Tibial nerve (tissue), 4 donors: ENCODE measurements at places on chromosomes 1 and 21. TPM values are rescaled to one million over a fixed set of nuclear protein-coding genes. Genes with fewer than 3 reads are reported as not detected.

DNA sequence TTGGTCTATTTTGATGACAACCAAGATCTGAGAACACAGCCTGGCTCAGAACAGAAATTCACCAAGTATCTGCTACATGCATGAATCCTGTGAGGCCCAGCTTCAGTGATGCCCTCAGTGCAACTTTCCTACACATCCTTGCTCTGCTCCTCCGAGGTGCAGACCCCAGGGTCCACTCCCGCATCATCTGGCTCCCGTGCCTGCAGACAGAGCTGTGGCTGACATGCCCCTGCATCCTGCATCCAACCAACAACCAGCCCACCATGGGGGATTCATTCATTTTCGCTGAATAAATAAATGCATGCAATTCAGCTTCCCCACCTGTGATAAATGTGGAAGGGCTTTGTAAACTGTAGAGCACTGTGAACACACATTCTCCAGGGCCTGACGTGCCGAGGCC is 112.3 kb downstream of the GLIS1 start:
- no peaks in the 10 kb centered on the region for H3K27me3 ChIP-seq
- no peaks in the 10 kb centered on the region for H3K36me3 ChIP-seq
- no peak for DNase-seq
- H3K4me3 ChIP-seq = no peak overlapping the region
- H3K27ac ChIP-seq = no peak overlapping the region
- H3K4me1 ChIP-seq = no peaks in the 10 kb centered on the region

- H3K36me3 ChIP-seq = no peaks in the 10 kb centered on the region
- no peak for DNase-seq
- H3K4me3 ChIP-seq = no peak overlapping the region
- H3K4me1 ChIP-seq = no peaks in the 10 kb centered on the region
- no peak overlapping the region for H3K27ac ChIP-seq
- no peaks in the 10 kb centered on the region for H3K27me3 ChIP-seq
Observed at GRCh38 chr1:99540744-99541143, 105.2 kb upstream of the PALMD start.

DNA sequence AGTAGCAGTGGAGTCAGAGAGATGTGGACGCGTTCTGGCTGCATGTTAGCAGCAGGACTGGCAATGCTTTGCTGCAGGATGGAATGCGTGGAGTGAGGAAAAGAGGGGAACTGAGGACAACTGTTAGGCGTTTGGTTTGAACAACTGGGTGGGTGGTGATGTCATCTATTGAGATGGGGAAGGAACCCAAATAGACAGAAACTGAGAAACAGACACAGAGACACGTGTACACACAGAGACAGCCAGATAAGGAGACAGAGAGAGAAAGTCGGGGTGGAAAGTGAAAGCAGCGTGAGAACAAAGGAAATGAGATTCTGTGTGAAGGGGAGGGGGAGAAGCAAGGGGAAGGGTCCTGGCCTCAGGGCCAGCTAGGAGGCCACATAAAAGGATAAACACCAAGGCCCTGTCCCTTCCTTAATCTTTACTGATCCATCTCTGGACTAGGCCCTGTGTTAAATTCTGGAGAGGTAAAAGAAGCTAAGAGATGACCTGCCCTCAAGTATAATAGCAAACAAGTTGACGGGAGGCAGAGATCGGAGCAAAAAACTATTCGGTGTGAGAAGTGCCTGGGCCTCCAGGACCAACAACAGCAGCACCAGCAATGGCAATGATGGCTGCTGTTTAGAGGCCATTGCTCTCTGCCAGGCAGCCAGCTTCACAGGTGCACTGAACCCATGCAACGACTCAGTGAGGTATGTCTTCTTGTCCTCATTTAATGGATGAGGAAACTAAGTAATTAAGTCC is 31.6 kb downstream of the VWA5B1 start:
- peaks cover 12% of the 10 kb centered on the region for H3K27me3 ChIP-seq
- H3K4me3 ChIP-seq = no peak overlapping the region
- DNase-seq = no peak
- no peaks in the 10 kb centered on the region for H3K4me1 ChIP-seq
- no peak overlapping the region for H3K27ac ChIP-seq

OR6K2 gene
- not detected for total RNA-seq

DNA sequence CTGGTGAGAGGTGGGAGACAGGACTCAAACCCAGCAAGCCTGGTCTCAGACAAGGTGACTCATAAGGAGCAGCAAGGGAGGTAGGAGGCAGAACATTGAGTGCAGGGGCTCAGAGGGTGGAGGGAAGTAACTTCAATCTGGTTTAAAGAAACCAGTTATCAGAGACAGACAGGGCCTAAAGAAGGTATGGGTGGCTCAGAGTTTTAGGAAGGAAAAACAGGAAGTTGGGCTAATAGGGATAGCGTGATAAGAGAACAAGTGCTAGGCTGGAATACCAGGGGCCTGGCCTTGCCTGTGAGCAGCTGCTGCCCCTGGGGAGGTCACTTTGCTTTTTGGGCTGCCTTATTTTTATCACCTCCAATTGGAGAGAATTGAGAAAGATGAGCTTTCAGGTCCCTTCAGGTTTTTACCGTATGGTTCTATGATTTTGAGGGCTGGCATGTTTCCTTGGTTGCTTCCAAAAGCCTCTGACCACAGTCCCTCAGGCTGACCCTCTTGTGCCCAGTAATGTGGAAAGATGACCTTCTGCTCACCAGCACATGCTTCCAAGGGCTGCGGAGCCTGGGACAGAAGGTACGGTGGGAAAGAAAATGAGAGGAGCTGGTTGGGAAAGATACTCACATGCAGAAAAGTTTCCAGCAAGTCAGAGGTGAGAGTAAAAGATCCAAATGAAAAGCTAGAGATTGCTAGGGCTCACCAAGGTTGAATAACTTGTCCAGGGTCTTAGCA is 77.0 kb downstream of the DDR2 start:
- no peak overlapping the region for H3K27ac ChIP-seq
- H3K36me3 ChIP-seq = no peaks in the 10 kb centered on the region
- H3K27me3 ChIP-seq = no peaks in the 10 kb centered on the region
- peaks cover 5% of the 10 kb centered on the region for H3K4me1 ChIP-seq
- no peak for DNase-seq

DNA sequence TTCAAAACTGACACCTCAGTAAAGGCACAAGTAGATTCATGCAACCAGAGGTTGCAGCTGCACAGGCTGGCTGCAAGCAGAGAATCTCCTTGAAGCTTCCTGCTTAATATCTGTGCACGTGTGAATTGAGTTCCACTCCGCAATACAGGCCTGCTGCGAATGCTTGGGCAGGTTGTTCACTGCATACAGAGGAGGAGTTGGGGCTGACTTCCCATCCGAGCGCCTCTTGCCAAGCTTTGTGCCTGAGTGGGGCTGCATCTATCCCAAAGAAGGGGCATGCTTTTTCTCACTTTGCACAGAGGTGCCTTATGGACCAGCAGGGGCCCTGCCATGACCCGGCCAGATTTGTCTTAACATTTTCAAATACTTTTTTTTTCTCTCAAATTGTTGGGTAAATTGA is 17.9 kb upstream of the PADI1 start:
- H3K36me3 ChIP-seq = no peaks in the 10 kb centered on the region
- no peak overlapping the region for H3K27ac ChIP-seq
- no peak overlapping the region for H3K4me3 ChIP-seq
- H3K27me3 ChIP-seq = no peaks in the 10 kb centered on the region
- DNase-seq = no peak
- peaks cover 6% of the 10 kb centered on the region for H3K4me1 ChIP-seq

DNA sequence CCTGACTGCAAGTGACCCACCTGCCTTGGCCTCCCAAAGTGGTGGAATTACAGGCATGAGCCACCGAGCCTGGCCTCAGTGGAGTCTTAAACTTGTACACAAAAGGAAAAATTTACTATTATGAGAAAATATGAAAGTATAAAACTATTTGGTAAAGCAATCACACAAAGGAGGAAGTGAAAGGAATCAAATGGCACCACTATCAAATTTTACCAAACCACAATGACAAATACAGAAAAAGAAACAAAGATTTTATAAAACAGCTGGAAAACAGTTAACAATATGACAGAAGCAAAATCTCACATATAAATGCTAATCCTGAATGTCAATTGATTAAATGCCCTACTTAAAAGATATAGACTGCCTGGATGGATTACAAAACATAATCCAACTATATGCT is 42.1 kb upstream of the NEGR1 start:
- H3K36me3 ChIP-seq = no peaks in the 10 kb centered on the region
- no peaks in the 10 kb centered on the region for H3K4me1 ChIP-seq
- H3K4me3 ChIP-seq = no peak overlapping the region
- no peaks in the 10 kb centered on the region for H3K27me3 ChIP-seq
- H3K27ac ChIP-seq = no peak overlapping the region

DNA sequence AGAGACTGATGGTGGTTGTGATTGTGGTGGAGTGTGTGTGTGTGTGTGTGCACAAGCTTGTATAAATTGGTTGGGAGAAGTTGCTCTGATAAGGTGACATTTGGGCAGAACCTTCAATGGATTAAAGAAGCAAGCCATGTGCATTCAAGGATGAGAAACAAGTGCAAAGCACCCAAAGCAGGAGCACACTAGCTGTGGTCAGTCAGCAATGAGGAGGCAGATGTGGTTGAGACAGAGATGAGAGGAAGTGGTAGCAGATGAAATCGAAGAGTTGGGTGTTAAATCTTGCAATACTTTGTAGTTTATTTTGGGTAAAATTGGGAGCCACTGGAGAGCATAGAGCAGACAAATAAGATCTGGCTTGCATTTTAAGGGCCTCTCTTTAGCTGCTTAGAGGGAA is 4.4 kb upstream of the PGBD5 start:
- no peaks in the 10 kb centered on the region for H3K36me3 ChIP-seq
- H3K4me3 ChIP-seq = no peak overlapping the region
- H3K27me3 ChIP-seq = no peaks in the 10 kb centered on the region
- no peak for DNase-seq
- H3K4me1 ChIP-seq = no peaks in the 10 kb centered on the region
- H3K27ac ChIP-seq = no peak overlapping the region

DNA sequence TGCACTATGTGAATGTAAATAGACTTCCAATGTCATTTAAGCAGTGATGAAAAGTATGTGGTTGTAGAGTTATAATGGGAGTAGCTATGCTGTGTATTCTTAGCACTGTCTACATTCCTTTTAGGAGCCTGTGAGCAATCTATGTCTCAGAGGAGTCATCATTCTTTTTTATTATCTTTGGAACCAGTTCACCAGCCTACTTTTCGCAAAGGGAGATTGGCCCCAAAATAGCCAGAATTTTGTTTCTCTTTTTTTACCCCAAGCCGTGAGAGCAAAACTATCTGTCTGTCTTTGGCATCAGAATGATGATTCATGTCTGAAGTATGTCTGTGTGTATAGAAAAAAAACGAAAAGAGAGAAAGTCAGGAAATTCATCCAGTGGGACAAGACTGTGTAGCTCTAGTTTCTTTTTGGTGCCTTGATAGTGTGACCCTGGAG is 44.2 kb downstream of the OSBPL9 start:
- no peaks in the 10 kb centered on the region for H3K36me3 ChIP-seq
- H3K27ac ChIP-seq = no peak overlapping the region
- H3K4me1 ChIP-seq = peaks cover 7% of the 10 kb centered on the region
- H3K27me3 ChIP-seq = no peaks in the 10 kb centered on the region
- H3K4me3 ChIP-seq = no peak overlapping the region
- DNase-seq = no peak

KCNQ4 gene
- 2.1 TPM for total RNA-seq

NECTIN4 gene
- not detected for total RNA-seq

NSUN4 gene
- total RNA-seq = 23.9 TPM

DNA sequence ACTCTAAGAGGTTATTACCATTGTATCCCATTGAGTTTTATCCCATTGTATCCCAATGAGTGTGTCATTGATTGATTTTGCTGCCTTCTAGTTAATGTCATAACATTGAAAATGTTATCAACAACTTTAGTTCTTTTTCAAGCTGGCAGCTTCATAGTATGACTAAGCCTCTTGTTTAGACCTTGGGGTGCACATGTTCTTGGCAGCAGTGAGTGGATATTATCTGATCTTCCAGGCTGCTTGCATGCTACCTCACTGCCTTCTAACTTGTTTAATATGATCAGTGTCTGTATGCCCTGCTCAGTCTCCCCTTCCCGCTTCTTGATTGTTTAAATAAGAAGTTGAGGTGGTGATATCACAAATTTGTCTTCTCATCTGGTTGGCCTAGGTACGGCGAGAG is 24.6 kb downstream of the NTPCR start:
- H3K36me3 ChIP-seq = peaks cover 38% of the 10 kb centered on the region
- H3K27me3 ChIP-seq = no peaks in the 10 kb centered on the region
- no peak overlapping the region for H3K27ac ChIP-seq
- H3K4me1 ChIP-seq = no peaks in the 10 kb centered on the region
- no peak overlapping the region for H3K4me3 ChIP-seq

DNA sequence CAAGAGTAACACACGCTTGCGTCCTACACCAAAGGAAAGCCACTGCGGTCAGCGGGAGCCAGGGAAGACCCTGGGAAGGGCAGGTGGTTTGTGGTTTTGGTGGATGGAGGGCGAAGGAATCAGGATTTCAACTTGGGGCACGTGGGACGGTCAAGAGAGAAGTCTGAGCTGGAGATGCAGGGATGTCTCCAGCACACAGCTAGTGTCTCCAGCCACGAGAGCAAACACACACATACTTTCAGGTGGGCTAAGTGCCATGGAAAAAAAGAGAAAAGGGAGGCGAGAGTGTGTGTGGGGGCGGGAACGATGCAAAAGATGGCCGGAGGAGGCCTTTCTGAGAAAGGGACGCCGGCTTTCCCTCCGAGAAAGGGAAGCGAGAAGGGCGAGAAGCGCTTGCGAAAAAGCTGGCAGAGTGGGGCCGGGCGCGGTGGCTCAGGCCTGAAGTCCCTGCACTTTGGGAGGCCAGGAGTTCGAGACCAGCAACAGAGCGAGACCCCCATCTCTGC is 1.4 kb upstream of the SRRM1 start:
- H3K27ac ChIP-seq = peak overlapping the region; percentile 99
- no peaks in the 10 kb centered on the region for H3K27me3 ChIP-seq
- H3K36me3 ChIP-seq = peaks cover 15% of the 10 kb centered on the region
- no peak for DNase-seq

DNA sequence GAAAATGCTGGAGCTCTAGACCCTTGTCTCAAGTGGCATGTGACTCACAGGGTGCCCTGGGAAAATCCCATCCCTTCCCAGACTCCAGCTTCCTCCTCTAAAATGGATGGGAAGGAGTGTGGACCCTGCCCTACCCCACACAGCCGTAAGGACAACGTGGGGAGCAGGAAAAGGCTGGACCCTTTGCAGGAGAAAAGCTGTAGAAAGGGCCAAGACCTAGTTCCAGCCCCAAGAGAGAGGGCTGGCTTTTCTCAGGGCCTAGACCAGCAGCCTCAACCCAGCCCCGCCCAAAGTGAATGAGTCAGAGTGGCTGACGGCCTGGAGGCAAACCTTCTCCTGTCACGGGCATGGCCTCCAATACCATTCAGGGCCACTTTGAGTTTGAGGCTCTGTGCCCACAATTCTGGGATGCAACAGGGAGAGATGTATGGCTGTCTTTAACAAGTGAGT is 1.1 kb downstream of the LAMB3 start:
- no peak for DNase-seq
- no peaks in the 10 kb centered on the region for H3K27me3 ChIP-seq
- H3K4me3 ChIP-seq = no peak overlapping the region
- H3K27ac ChIP-seq = no peak overlapping the region

GRCh38 chr1:198638894-198639635 is at the start of gene PTPRC:
Gene PTPRC, plus strand, starts transcription at chr1:198639040. Its CDS starts 229 bp downstream, at chr1:198639269.
- H3K4me3 ChIP-seq = peak within 1 kb of the TSS; percentile 4
- no peak for DNase-seq
- no peaks in the 10 kb centered on the region for H3K27me3 ChIP-seq
- no peak within 1 kb of the TSS for H3K27ac ChIP-seq
- no peaks in the 10 kb centered on the region for H3K36me3 ChIP-seq

ITPKB gene
- 49.2 TPM for total RNA-seq
